ENCODE measurements at places on chromosomes 16 and 17. TPM values are rescaled to one million over a fixed set of nuclear protein-coding genes. Genes with fewer than 3 reads are reported as not detected.

SLFN14 gene
- total RNA-seq, result not detected

EVPL gene
- 0.16 TPM for total RNA-seq

FAM20A gene
- 1.7 TPM for total RNA-seq

CCL15 gene
- not detected for total RNA-seq

NPLOC4 gene
- total RNA-seq, result 93.3 TPM

ZNF286A gene
- 91.9 TPM for total RNA-seq

PRR29 gene
- 1.9 TPM for total RNA-seq

CCL16 gene
- total RNA-seq, result not detected

SEPTIN12 gene
- total RNA-seq, result 0.42 TPM
